Effector CD4-positive, alpha-beta T cell (primary cell): ENCODE measurements at places on chromosomes 13 and 19.

- DNase-seq = no peak
These were observed 5.0 kb downstream of the RNF225 start for GRCh38 chr19:58400316-58400915.

DNA sequence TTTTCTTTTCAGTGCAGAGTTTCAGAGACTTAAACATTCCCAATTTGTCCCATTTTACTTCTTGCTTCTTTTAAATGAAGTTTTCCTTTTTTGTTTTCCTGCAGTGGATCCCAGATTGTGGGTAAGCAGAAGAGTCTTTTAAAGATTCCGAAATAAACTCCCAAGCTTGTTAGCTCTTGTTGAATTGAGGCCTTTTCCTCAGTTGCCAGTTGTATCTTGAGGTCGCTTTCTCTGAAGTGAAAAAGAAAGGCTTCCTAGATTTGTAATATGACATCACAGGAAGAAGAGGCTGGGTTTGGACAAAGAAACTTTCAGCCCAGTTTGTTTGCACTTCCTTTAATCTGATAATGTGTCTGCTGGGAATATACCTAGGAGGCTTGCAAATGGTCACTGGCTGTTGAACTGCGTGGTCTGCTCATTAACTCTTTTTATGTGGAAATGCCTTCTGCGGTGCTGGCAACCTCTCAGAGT is at the start of gene LPAR6:
LPAR6 (minus strand) TSS at position 233 of the 471 bp plus-strand sequence. CDS start 690 bp downstream, outside the sequence.
- no peak for DNase-seq

DNA sequence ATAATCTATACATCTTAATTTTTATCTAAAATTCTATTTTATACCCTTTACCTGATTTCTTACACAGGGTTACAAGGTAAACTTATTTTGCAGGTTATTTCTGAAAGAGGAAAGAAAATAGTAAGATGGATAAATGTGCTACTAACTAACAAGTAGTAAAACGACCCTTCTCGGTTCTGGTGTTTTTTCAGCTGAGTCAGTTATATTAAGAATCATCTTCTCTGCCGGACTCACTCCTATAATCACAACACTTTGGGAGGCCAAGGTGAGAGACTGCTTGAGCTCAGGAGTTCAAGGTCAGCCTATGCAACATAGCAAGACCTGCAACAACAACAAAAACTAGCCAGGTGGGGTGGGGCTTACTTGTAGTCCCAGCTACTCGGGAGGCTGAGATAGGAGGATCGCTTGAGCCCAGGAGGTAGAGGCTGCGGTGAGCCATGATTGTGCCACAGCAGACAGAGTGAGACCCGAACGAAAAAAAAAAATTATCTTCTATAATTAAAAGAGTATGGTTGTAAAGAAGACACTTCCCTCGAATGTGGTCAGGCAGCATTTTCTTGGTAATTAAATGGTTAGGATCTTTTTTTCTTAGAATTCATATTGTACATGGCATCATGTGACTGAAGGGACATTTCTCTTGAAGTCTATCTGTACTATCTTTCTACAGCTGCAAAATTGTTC is 27.9 kb upstream of the RCBTB2 start:
- DNase-seq = no peak

- no peak for DNase-seq
These were observed 431.5 kb downstream of the FGF14 start for GRCh38 chr13:101970341-101970740.

GRCh38 chr13:52842441-52842840 is 6.0 kb downstream of the PCDH8 start:
- DNase-seq = no peak

DNA sequence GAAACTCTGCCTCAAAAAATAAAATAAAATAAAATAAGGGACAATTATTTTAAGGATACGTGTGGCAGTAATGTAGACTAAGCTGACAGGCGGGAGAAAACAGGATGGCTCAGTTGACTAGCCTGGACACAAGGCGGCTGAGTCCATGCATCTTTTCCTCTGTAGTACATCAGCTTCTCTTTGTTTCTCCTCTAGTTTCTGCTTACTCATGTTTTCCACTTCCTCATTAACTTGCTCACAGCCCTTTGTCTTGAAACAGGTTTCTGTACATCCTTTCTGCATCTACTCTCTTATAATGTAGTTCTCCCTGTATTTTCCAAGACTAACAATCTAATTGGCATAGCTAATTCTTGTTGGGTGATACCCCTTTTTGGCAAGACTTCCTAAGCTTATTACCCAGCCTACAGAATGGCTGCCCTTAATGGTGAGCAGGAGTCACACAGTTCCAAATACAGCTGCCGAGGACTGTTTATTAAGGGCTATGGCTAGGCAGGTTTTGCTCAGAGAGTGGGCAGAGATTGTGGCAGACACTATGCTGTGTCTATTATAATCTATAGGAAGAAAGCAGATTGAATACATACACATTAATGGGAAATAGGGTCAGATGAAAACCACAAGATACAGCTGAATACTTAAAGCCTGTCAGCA is 58.7 kb upstream of the KLF5 start:
- DNase-seq = no peak

DNA sequence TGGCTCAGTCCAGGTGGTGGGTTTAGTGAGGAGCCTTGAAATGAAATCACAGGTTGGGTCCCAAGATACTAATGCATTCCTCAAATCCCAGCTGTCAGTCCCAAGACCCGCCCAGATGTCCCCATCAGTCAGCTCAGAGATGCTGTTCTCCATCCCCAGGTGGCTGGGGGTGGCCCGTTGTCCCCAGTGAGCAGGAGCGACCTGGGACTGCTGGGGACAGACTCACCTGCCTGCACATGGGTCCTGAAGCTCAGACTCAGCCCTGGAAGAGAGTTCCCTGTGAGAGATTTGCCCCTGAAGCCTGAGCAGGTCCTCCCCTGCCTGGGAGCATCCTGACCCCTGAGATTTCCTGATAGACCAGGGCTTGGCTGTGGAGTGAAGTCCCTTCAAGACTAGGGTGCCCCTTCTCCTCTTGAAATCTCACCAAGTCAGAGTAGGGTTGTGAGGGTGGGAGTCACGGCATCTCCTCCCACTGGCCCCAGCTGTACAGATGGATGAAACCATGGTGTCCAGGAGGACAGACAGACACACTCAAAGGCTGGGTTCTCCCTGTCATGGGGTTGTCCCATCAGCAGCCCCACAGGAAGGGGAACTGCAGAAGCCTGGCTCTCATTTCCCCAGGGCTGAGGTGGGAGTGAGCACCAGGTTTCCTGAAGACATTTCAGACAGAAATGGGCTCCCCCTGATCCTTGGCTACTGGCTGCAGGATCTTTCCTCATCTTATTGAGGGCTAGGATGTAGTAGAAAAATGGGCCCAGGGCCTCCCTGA is 14.4 kb downstream of the LILRA5 start:
- DNase-seq = no peak

GRCh38 chr19:49422407-49423070 is 702 bp downstream of the PTH2 start:
- no peak for DNase-seq

GRCh38 chr13:100196375-100196774 is 107.5 kb downstream of the PCCA start:
- no peak for DNase-seq

DNA sequence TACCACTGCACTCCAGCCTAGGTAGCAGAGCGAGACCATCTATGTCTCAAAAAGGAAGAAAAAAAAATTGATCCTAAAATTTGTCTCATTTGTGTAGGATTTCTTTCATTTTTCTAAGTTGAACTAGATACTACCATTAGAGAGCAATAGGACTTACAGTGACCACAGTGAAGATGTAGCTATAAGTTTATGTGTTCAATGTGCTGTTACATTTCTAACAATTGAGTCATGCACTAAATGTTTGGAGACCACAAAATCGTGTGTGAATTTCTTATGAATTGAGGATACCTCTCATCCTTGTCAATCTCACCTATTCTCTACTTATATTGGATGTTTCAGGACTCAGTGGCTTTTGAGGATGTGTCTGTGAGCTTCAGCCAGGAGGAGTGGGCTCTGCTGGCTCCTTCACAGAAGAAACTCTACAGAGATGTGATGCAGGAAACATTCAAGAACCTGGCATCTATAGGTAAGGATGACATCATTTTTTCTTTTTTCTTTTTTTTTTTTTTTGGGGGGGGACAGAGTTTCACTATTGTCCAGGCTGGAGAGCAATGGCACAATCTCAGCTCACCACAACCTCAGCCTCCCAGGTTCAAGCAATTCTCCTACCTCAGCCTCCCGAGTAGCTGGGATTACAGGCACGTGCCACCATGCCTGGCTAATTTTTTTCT is 12.8 kb downstream of the ZNF791 start:
- no peak for DNase-seq

GRCh38 chr13:44159633-44160279 is 213.9 kb upstream of the SERP2 start:
- DNase-seq = no peak

GRCh38 chr13:99548448-99548847 is 47.2 kb downstream of the TM9SF2 start:
- no peak for DNase-seq

DNA sequence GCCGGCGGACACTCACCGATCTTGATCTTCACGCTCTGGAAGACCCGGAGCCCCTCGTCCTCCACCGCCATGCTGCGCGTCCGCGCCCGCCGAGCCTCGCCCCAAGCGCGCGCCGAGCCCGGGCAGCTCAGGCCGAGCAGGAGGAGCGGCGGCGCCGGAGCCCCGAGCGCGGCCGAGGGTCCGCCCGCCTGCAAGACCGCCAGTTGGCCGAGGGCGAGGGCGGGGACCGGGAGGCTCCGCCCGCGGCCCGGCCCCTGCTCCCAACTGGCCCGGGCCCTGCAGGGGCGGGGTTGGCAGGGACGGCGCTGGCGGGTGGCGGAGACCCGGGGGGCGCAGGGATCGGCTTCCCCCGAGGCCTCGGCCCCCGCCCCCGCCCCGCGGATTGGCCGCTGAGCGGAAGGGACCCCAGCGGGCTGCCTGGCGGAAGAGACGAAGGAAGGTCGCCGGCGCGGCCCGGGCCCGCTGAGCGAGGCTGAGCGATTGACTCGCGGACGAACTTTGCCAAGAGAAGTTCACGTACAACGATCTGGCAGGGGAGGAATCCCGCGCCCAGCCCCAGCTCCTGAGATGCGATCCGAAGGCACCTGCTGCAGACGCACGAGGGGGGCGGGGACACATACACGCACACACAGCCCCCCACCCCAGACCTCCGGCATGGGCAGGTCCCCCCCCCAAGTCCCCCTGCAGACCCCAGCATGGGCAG is at the start of gene RASA3:
RASA3 (minus strand) TSS at position 205 of the 703 bp plus-strand sequence; CDS start at position 71, 134 bp downstream.
- DNase-seq = peak; percentile 53

DNA sequence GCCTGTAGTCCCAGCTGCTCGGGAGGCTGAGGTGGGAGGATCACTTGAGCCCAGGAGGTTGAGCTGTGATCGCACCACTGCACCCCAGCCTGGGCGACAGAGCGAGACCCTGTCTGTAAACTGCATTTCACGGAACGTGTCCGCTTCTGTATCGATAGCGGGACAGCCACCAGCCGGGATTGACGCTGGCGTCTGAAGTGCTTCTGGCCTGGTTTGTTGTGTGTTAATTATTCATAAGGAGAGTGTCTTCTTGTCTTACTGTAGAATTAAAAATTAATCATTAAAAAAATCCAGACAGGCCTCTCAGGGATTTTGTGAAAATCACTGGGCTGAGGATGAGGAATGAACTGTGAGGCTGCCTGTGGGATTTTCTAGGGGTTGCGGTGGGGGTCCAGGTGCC is 16.2 kb upstream of the MISP start:
- DNase-seq = no peak

DNA sequence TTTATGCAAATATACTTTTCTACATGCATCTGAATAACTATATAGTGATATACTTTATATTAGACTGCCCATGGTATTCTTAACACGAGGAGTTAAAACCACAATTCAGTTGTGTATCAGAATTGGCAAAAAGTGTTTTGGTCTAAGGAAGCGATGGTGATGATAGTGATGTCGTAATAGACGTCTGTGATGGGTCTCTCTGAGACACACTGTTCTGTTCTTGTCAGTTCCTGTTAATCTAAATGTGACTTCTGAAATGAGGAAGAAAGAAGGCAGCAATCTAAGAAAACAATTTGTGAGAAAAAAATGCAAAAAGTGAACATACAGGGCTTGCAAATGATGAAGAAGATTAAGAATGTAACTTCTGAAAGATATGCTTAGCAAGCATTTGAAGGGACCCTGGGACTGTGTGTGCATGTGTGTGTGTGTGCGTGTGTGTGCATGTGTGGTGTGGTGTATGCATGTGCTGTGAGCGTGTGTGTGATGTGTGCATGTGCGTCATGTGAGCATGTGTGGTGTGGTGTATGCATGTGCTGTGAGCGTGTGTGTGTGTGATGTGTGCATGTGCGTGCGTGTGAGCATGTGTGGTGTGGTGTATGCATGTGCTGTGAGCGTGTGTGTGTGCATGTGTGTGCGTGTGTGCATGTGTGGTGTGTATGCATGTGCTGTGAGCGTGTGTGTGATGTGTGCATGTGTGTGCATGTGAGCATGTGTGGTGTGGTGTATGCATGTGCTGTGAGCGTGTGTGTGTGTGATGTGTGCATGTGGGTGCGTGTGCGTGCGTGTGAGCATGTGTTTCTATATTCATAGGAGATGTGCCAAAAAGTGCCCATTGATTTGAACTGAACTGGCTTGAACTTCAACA is 131.8 kb downstream of the IRS2 start:
- DNase-seq = no peak

- no peak for DNase-seq
These were observed 104.7 kb upstream of the KL start for GRCh38 chr13:32911506-32911905.
